GM13977 (cell line): ENCODE measurements at places on chromosomes 4 and X.

DNA sequence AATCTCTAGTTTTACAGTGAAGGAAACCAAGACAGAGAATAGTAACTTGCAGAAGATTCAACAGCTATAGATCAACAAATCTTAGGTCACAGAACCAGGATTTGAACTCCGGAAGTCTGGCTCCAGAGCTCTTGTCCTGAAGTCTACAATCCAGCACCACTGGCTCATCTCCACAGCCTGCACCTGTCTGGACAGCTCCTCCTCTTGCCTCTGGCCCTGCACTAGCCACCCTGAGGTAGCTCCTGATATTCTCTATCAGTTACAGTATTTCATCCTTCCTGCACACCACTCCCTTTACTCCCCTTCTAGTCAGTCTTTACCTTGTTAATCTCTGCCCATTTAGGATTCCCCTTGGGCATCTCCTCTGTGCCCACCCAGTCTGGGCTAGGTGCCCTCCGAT is 58.1 kb upstream of the LNX1 start:
- DNase-seq, result no peak

DNA sequence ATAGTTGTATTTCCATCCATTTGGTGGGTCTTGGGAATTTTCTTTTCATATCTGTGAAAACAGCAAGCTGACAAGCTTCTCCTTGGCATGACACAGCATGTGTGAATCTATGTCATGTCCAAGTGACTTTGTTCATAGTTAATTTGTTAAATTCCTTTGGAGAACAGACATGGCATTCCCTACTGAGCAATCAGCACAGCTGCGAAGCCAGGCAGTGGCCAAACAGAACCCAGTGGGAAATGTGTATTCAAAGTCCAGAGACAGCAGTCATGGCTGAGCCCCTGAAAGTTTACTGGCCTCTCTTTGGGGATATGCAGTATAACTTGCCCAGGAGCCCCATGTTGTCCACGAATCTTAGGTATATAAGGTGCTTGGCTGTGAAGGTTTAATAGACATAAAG is 474.7 kb downstream of the NKX6-1 start:
- no peak for DNase-seq

GRCh38 chr4:8534129-8534528 is 46.1 kb upstream of the GPR78 start:
- peak; percentile 70 for DNase-seq

- no peak for DNase-seq
Observed at GRCh38 chr4:76420188-76420761, 666 bp downstream of the CCDC158 start.

DNA sequence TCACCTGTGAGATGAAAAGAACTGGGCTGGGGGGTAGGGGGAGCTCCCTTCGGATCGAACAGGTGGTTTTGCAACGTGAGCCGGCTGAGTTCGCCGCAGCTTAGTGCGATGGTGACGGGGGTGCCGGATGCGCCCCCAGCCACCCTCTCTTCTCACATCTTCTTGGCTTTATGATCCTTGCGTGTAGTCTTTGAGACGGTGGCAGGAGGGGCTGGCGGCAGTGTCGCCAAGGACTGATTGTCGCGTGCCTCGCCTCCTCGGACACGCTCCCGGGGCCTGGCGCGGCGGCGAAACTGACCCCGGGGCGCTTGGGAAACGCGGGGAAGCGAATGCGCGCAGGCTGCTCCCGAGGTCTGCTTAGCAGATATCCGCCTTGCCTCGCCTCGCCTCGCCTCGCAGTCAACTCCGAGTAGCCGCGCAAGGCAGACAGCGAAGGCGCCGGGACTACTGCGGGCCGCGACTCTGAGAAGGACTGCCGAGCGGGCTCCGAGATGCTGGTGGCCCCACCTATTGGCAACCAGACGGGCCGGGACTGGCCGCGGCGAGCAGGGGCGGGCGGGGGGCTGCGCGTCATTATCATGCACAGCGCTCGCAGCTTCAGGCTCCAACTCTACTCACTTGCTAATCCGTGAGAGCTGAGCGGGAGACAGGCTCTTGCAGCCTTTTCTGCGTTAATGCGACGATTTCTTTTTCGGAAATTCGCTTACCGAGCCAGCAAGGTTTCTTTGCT is 1.5 kb downstream of the GRID2 start:
- DNase-seq, result peak; percentile 21

DNA sequence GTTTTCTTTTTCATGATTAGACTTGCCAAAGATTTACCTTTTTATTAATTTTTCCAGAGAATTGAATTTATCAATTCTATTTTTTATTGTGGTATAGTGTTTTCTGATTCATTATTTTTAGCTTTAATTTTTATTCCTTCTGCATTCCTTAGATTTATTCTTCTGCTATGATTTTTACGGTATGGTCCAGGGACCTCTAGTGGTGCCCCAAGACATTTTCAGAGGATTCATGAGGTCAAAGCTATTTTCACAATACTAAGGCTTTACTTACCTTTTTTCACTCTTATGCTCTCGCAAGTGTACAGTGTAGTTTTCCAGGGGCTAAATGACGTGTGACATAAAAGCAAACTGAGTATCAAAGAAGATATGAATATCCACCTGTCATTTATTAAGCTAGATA is 8.0 kb downstream of the RADX start:
- no peak for DNase-seq

DNA sequence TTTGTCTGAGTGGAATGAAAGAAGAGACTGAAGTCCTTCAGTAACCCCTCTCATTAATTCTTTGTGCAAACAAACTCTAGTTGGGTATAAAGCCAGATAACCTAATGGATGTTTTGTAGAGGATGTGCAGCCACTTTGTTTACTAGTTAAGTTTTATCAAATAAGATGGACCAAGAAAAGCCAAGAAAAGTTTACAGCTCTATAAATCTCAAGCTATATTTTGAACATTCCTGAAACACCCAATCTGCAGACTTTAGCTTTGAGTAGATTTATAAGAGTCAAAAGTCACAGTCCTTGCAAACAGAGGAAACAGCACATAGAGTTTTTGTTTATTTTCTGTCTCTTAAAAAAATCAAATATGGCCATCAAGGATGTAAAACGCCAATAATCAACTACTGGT is 452.9 kb downstream of the SPRY1 start:
- no peak for DNase-seq

GRCh38 chr4:155805016-155805415 is 46.2 kb downstream of the GUCY1B1 start:
- no peak for DNase-seq

DNA sequence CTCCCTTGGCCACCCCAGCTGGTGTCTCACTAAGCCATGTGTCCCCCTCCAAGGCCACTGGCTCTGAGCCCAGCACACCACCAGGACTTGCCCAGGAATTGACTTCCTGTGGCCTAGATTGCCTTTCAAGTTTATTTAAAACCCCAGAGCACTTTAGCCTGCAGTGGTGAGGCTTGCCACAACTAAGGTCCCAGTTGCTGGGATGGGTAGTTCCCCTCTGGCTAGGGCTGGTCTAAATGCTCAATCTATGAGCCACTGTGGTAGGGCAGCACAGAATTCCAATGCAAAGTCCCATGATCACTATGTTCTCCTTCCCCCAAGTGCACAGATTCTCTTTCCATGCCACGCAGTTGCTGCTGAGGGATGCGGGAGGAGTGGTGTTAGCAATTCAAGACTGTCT is 61.1 kb upstream of the HCCS start:
- DNase-seq, result no peak

DNA sequence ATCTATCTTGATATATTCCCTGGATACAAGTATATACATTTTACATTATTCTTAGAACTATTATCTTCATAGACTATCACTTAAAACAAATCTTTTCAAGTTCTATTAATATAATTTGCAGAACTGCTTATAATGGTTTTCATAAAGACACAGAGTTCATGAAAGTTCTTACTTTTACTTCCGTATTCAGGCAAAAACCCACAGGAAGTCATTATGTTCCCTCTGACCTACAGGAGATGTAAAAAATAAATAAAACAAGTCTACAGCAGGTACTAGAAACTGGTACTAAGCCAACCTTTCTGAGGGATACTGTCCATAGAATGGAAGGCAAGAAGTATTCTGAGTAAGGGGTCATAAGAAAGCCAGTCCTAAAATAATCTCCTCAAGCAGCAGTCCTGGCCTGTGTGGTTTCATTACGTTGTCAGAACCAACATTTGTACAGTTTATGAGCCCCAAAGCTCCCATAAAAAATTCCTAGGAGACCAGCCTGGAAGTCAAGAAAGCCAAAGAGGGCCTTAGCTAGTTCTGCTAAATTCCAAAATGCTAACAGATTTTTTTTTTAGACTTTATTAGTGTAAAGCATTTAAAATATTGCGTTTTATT is 68.6 kb downstream of the CAMK2D start:
- no peak for DNase-seq

DNA sequence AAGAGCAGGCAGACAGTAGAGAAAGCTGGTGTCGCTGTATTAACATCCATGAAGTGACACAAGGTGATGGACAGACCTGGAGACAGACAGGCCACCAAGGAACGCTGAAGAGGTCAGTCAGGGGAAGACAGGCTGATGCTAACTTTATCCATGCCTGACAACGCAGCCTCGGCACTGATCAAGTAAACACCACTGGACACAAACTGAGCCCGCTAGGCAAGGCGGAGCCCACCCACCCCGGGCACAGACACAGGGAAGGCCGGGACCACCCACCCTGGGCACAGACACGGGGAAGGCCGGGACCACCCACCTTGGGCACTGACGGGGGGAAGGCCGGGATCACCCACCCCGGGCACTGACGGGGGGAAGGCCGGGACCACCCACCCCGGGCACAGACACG is 18.8 kb downstream of the PPP2R3B start:
- DNase-seq, result no peak

DNA sequence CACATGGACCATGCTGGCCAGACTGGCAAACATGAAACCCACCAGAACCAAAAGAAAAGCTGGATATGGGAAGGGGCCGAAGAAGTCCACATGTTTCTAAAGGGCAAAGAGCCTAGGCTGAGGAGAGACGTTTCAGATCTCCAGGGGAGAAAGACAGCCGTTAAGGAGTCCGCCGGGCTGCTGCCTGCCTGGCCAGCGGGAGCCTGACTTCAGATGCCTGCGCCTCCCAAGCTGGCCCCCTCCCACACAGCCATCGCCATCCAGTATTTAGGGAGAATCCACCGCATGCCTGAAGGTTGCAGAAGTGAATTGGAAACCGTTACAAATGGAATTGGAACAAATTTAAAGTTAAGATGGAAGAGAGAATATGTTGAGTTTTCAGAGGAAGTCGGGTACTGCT is 2.9 kb downstream of the TBL1X start:
- DNase-seq, result no peak

DNA sequence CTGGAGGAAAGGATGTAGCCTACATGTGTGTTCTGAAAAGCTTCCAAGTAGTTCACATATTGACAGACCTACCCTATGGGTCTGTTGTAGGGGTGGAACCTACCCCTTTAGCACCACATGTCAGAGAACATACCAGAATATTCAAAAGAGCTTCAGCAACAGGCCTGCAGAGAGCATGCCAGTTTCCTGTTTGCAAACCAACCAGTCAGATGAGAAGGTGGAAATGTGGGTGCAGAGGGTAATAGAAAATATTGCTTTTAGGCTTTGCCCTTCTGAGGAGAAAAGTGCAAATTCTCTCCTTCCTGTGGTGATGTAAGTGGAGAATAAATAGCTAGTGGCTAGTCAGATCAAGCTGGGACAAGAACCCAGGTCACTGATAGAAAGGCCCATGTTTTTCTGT is 16.4 kb downstream of the INTS6L start:
- DNase-seq, result no peak

DNA sequence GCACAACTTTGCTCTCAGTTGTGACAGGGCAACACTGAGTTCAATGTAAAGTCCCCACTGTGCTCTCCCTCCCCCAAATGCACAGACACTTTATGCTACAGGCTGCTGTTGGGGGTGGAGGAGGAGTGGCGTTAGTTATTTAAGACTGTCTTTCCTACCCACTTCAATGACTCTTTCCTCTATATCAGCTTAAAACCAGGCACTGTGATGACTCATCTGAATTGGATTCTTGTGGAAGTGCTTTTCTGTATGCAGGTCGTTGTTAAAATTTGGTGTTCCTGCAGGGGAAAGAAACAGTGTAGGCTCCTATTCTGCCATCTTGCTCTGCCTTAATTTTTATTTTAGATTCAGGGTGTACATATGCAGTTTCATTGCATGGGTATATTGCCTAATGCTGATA is 1157.2 kb upstream of the ADGRL3 start:
- no peak for DNase-seq

DNA sequence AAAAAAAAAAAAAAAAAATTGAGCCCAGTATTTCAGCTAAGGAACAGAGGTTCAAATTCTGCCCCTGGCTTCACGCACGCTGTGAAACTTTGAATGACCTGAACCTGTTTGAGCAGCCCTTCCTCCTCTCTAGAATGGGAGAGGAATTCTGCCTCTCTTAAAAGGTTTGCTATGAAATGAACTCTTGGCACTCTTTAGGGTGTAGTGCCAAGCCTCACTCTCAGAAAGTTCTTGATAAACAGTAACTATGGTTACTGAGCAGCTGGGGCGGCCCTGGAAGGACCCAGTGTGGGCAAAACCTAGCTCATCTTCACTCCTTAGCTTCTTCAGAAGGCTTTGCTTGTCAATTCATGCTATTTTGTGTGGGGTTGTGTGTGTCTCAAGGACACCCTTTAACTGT is 73.7 kb downstream of the GEMIN8 start:
- DNase-seq, result no peak

DNA sequence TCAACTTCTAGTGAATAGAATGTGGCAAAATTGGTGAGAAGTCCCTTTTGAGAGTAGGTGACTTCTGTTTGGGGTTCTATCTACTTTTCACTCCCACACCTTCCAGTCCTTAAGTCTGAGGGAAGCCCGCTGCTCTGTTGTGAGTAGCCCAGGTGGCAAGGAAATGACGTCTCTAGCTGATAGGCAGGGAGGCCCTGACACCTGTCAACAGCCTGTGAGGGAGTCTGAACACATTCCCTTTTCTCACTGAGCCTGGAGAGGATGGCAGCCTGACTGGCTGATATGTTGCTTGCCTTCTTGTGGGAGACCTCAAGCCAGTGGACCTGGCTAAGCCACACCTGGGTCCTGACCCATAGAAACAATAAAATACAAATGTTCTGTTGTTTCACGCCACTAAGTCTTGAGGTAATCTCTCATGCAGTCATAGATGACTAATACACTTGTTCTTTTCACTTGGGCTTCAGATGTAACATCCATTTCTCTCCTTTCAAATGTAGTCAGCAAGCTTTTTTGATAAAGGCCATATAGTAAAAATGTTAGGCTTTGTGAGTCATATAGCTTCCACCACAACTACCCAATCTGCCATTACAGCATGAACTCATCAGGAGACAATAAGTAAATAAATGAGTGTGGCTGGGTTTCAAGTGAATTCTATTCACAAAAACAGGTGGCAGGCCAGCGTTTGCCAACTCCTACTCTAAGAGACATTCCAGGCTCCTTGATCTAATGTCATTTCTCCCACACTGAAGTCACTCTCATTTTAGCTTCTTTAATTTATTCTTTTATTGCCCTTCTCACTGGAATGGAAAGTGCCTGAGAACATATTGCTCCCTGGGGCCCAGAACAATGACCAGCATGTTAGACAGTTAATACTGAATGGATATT is 265.1 kb upstream of the MAD2L1 start:
- DNase-seq, result peak; percentile 3

- no peak for DNase-seq
Observed at GRCh38 chr4:6893449-6894085, 16.1 kb upstream of the TBC1D14 start.
